ENCODE measurements at places on chromosomes 7 and 10.

- DNase-seq, result no peak
Observed at GRCh38 chr10:130686689-130687300, 550.6 kb downstream of the GLRX3 start.

- DNase-seq, result no peak
Observed at GRCh38 chr10:130745821-130746220, 565.7 kb downstream of the TCERG1L start.

DNA sequence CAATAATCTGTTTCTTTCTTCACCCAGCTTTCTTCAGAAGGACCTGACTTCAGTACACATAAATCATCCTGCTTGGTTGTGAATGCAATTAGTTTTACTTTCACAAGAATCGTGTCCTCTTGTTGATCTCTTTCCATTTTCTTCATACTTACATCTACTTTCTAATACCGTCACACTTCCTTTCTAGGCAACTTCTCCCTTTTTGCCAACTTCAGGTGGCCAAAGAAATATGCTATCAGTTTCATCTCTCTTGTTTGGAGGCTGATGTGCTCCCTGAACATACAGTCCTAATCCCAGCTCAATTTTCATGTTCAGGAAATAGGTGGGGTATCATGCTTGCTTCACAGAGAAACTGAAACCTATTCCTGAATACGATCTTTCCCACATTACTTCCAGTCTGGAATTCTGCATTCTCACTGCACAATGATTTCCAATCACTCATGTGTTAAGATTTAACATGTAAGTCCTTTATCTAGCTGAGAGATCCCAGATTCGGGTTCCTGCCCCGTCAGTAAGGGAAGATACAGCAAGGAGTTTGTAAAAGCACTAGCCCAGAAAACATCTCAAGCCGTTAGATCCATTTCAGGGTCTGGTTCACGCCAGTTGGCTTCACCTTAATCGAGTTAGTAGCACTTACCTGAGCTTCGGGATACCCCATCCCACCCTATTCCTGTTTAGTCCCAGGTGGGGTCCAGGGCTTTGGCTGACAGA is 994 bp downstream of the SLC25A28 start:
- peak; percentile 4 for DNase-seq

- no peak for DNase-seq
Observed at GRCh38 chr10:103901299-103901698, 16.7 kb downstream of the STN1 start.

DNA sequence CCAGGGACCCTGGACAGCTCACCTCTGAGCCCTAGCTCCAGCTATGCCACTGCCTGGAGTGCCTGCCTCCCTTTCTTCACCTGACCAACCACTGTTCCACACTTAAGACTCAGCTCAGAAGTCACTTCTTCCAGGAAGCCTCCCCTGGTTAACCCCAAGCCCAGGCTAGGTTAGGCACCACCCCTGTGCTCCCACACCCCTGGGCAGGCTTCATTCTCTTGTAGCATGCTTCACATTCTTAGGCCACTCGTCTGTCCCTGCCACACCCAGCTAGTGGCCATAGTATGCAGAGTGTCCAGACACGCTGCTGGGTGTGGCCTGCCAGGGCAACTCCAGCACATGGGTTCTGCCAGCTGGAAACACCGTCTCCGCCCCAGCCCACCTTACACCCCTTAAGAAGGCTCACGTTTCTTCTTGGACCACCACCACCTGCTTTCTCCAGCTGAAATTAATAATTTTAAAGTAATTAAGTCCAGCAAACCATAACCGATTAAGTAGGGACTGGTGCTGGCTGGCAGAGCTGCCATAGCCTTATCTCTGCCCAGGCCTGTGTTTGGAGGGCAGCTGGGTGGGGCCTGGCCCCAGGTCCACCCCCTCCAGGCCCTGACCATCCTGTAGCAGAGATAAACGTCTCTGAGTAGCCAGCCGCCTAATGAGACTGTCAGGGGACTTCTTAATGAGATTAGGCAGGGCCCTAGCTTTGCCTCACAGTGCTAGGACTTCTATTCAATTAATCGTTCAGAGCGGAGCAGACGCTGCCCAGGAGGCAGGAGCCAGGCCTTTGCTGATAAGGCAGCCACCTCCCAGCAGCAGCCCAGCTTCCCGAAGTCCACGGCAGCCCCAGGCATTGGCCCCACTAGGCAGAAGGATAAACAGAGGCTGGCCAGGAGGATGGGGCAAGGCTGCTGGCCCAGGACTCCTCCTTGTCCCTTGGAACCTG is 20.5 kb downstream of the GRID1 start:
- DNase-seq, result no peak

- no peak for DNase-seq
Observed at GRCh38 chr7:89757910-89758309, 396.4 kb upstream of the STEAP1 start.

DNA sequence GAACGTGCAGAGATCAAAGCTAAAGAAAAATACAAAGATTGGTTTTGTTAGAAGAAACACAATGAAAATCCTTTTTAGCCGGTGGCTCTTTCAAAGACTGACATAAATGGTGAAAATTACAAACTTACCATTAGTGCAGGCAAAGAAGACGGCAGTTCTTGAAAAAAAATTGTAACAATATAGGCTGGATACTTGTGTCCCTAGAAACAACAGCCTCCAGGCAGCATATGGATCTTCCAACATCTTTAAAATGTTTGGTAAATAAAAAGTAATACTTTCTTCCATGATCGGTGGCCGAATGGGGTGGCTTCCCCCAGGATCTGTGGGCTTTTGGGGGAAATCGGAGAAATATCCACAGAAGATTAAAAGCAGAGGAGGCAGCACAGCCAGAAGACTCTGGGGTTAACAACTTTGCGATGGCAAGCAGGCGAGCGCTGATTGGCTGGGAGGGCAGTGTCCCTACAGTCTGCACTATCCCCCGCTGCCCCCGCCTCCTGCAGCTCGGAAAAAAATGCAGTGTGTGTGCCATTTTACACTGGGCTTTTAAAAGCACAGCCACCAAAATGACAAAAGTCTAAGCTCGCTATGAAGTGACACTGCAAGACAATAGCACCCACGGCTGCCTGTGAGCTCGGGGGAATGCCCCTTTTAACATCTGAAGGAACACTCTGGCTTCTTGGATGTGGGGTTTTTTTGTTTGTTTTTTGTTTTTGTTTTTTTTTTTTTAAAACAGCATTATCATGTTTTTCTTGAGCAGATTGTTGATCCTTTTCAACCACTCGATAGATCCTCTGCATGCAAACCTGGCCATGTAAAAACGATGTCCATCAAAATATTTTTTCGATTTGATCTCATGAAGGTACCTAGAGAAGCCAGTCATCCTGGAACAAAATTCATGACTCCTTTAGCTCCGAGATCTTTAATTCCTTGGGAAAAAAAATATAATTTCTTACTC is 31.7 kb upstream of the EPC1 start:
- DNase-seq, result peak; percentile 91

GRCh38 chr10:58350619-58351323 is 16.0 kb downstream of the UBE2D1 start:
- DNase-seq, result no peak

DNA sequence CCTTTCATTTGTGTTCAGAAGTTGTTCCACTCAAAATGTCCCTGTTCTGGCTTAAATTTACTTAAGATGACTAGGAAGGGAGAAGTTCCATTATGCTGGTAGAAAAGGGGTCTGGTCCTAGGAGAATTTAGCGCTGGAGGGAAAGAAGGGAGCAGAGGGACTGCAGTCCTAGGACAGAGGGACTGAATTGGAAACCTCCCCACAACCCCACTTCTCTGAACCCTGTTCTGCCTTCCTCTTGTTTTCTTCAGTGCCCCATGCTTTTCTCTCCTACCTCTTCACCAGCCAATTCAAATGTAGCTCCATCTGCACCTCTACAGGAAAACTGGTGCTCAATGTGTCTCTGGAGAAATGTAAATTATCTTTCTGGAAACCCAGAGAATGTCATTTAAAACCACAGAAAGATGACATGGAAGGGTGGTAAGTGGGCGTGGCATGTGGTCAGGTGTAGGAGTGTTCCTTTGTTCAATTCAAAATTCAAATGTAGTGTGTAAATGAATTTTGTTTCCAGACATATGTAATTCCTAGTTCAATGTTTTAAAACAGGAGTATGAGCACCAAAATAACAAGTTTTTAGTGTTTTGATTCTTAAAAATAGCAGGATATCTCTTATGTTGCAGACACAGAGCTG is 24.0 kb upstream of the RHOBTB1 start:
- no peak for DNase-seq

- DNase-seq, result peak; percentile 15
Observed at GRCh38 chr10:72088889-72089575, 681 bp upstream of the SPOCK2 start.

DNA sequence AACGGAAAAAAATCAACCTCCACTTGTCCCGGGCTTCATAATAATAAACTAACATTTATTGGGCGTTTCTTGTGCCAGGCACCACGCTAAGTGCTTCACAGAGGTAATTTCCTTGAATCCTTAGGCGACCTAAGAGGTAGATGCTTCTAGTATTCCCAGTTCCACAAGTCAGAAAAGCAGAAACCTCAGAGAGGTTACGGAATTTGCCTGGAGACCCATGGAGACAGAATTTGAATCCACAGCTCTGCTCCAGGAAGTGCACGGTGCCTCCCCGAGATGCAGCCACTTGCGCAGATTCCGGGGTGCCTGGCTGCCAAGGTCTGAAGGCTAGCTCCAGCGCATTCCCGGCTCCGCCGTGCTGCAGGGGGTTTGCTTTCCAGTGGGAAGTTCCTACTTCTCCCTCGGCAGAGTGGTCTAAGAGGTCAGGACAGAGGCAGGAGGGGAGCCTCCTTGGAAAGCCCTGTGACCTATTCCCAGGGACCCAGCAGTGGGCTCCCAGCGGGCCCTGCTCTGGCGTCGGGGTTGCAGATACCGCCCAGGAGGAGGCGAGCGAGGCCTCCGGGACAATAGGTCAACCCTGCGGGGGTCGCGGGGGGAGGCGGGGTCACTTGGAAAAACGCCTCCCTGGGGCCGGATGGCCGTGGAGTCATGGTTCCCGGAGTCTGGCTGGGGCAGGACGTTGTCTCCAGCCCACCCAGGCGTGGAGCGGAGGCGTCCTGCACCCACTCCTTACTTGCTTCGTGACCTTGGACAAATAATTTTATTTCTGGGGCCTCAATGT is 10.1 kb upstream of the NKX2-3 start:
- no peak for DNase-seq

- no peak for DNase-seq
Observed at GRCh38 chr7:87858417-87859100, 17.6 kb downstream of the SLC25A40 start.

GRCh38 chr7:107890493-107890961 is 456 bp upstream of the DLD start:
- no peak for DNase-seq

- no peak for DNase-seq
Observed at GRCh38 chr7:140153666-140154161, 23.1 kb downstream of the KDM7A start.
